Cardiac muscle cell (in vitro differentiated cells and primary cell): ENCODE measurements at places on chromosomes 5 and 9. TPM values are rescaled to one million over a fixed set of nuclear protein-coding genes. Genes with fewer than 3 reads are reported as not detected.

C1QTNF2 gene
- 0.24 TPM in 1 of 2 replicates, not detected in the other for polyA plus RNA-seq

IZUMO3 gene
- not detected in 2 replicates for polyA plus RNA-seq

PCDHGA10 gene
- 1.1 and 1.4 TPM in 2 replicates for polyA plus RNA-seq

PCAT7 gene
- 10.6 and 25.3 TPM in 2 replicates for polyA plus RNA-seq

PCDHGA11 gene
- polyA plus RNA-seq: 0.64 and 1.7 TPM in 2 replicates

CDX1 gene
- polyA plus RNA-seq: 0.62 TPM in 1 of 2 replicates, not detected in the other

PIP5K1B gene
- 2.0 and 3.2 TPM in 2 replicates for polyA plus RNA-seq

POU5F2 gene
- 0.31 and 0.64 TPM in 2 replicates for polyA plus RNA-seq

TMEM8B gene
- polyA plus RNA-seq: 17.0 and 21.8 TPM in 2 replicates

SHISAL2B gene
- polyA plus RNA-seq: 0.36 and 1.6 TPM in 2 replicates

ACTBL2 gene
- not detected in 2 replicates for polyA plus RNA-seq

CARTPT gene
- polyA plus RNA-seq: not detected in 2 replicates

IRX1 gene
- 132 and 142 TPM in 2 replicates for polyA plus RNA-seq

NUTM2F gene
- 0.31 TPM in 1 of 2 replicates, not detected in the other for polyA plus RNA-seq

PPP3R2 gene
- not detected in 2 replicates for polyA plus RNA-seq

EMB gene
- polyA plus RNA-seq: 2.5 and 3.7 TPM in 2 replicates

SLC30A5 gene
- 45.5 and 54.3 TPM in 2 replicates for polyA plus RNA-seq

NRARP gene
- polyA plus RNA-seq: 8.7 and 12.6 TPM in 2 replicates

TMEM174 gene
- polyA plus RNA-seq: not detected in 2 replicates

SPRY4 gene
- 4.4 and 7.3 TPM in 2 replicates for polyA plus RNA-seq

MVB12B gene
- polyA plus RNA-seq: 18.9 and 19.0 TPM in 2 replicates

CCDC152 gene
- polyA plus RNA-seq: 6.5 and 7.1 TPM in 2 replicates

MYO10 gene
- polyA plus RNA-seq: 8.2 and 15.2 TPM in 2 replicates

STOM gene
- 11.7 and 19.5 TPM in 2 replicates for polyA plus RNA-seq

TMEM252 gene
- polyA plus RNA-seq: 0.76 TPM in 1 of 2 replicates, not detected in the other

OR2K2 gene
- 0.46 TPM in 1 of 2 replicates, not detected in the other for polyA plus RNA-seq

GRM6 gene
- polyA plus RNA-seq: not detected in 2 replicates

EXD3 gene
- 32.3 and 52.4 TPM in 2 replicates for polyA plus RNA-seq

TTC16 gene
- not detected in 2 replicates for polyA plus RNA-seq

SPATA31A3 gene
- polyA plus RNA-seq: not detected in 2 replicates

GLDC gene
- 1.5 and 5.9 TPM in 2 replicates for polyA plus RNA-seq

CYLC2 gene
- not detected in 2 replicates for polyA plus RNA-seq

PKD2L2 gene
- 0.22 TPM in 1 of 2 replicates, not detected in the other for polyA plus RNA-seq

SOHLH1 gene
- polyA plus RNA-seq: not detected in 2 replicates

TGFBR1 gene
- polyA plus RNA-seq: 11.1 and 25.0 TPM in 2 replicates

IL17B gene
- polyA plus RNA-seq: 3.9 and 5.8 TPM in 2 replicates

TRIM7 gene
- polyA plus RNA-seq: 0.11 and 0.20 TPM in 2 replicates

ELAVL2 gene
- polyA plus RNA-seq: 3.2 and 9.8 TPM in 2 replicates

SLC45A2 gene
- 0.32 TPM in 1 of 2 replicates, not detected in the other for polyA plus RNA-seq

UAP1L1 gene
- polyA plus RNA-seq: 9.9 and 17.9 TPM in 2 replicates

DPH7 gene
- 61.2 and 78.4 TPM in 2 replicates for polyA plus RNA-seq

ARL14EPL gene
- polyA plus RNA-seq: not detected in 2 replicates

TPPP gene
- polyA plus RNA-seq: 2.6 and 3.7 TPM in 2 replicates

TLX3 gene
- not detected in 2 replicates for polyA plus RNA-seq

IFNK gene
- polyA plus RNA-seq: not detected in 2 replicates

SOX30 gene
- not detected in 2 replicates for polyA plus RNA-seq

ZNF346 gene
- polyA plus RNA-seq: 31.0 and 32.5 TPM in 2 replicates

HAPLN1 gene
- polyA plus RNA-seq: 9.9 and 35.2 TPM in 2 replicates

ZNF883 gene
- 10.7 and 13.5 TPM in 2 replicates for polyA plus RNA-seq

DMGDH gene
- polyA plus RNA-seq: 2.6 TPM in 1 of 2 replicates, not detected in the other

BHMT gene
- 0.42 and 0.54 TPM in 2 replicates for polyA plus RNA-seq
